ENCODE measurements at places on chromosomes 7 and 10.

- DNase-seq, result peak; percentile 41
Observed at GRCh38 chr7:149669121-149669818, 104.1 kb downstream of the ZNF467 start.

GRCh38 chr7:68964060-68964459 lies 634.2 kb upstream of the AUTS2 start:
- DNase-seq, result peak; percentile 52

- DNase-seq, result peak; percentile 39
Observed at GRCh38 chr7:71595176-71595575, 463.2 kb downstream of the GALNT17 start.

DNA sequence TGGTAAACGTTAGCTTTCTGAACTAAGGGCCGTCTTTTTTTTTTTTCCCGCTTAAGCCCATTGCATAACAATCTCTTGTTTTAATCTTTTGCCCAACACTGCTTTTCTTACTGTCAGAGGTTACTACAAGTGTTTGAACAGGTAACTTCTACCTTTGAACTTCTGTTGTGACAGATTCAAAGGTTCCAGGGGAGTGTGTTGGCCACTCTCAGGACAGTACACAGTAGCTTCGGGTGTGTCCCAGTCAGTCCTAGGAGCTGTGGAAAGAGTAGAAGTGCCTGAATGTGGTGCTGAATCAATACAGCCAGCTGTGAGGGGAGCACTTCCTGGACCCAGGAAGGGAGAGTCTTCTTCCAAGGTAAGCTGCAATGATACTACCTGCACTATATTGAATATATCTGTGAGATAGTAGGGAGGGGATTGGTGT lies at the start of gene ACSL5:
ACSL5 (plus strand) TSS at position 205 of the 427 bp plus-strand sequence. CDS start 20,831 bp downstream, outside the sequence.
- no peak for DNase-seq

DNA sequence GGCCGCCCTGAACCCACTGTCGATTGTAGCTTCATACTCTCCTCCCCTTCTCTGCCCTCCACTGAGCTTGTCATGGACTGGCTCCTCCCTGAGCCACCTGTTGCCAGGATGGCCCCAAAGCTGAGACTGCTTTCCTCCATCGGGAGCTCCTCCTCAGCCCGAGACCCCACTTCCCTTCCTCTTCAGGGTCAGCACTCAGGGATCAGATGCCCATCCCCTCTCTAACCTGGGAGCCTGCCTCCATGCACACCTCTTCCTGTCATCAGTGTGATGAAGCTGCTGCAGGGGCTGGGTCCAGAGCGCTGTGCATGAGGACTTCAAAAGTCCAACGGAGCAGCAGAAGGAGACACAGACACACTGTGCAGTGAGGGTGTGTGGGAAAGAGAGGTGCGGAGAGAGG lies 201.1 kb downstream of the WDR37 start:
- no peak for DNase-seq

DNA sequence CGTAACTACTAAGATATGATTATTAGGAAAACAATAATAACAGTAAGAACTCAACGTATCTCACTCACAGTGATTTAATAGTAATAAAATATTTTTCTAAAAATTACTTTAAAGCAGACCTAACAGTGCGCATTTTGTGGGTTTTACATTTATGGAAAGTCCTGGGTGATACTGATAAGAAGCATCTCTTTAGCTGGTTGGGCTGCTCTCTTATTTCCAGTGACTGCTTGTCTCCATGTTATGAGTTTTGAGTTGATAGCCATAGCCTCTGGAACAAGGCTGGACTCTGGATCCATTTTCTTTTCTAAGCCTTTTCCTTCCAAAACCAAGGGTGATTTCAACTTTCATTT lies 29.5 kb upstream of the INHBA start:
- DNase-seq, result no peak

DNA sequence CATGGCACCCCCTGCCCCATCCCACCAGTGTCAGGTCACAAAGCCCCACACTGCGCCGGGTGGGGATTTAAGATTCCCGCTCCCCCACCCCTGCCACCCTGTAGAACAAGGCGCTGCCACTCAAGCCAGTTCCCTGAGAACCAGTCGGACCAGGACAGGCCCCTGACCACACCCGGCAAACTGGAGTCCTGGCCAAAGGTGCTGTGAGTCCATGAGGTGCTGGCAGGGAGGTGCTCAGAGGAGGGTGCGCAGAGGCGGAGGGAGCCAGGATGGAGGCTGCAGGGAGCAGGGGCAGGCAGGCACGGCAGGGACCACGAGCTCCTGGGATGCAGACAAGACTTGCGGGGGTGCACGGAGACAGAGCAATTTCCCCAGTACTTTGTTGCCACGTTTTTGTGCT lies 19.7 kb upstream of the GDI2 start:
- no peak for DNase-seq

GRCh38 chr7:22469371-22470143 lies 30.4 kb downstream of the STEAP1B start:
- DNase-seq, result no peak

- DNase-seq, result no peak
Observed at GRCh38 chr7:130821864-130822263, 87.9 kb upstream of the KLF14 start.

DNA sequence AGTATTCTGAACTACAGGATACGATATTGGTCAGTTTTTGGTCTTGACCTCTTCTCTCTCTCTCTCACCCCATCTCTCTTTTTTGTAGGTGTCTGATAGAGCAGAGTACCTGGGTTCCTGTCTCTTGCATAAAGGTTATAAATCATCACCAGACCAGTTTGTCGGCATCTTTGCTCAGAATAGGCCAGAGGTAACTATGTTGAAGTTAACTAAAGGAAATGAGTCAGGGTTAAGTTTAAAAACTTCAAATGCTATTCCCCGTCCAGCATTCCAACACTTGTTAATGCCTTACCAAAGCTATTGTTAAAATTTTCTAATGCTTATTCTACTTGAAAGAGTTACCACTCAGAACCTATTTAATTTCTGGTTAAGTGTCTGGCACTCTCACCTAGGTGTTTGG lies 30.7 kb downstream of the ACSL5 start:
- peak; percentile 23 for DNase-seq

DNA sequence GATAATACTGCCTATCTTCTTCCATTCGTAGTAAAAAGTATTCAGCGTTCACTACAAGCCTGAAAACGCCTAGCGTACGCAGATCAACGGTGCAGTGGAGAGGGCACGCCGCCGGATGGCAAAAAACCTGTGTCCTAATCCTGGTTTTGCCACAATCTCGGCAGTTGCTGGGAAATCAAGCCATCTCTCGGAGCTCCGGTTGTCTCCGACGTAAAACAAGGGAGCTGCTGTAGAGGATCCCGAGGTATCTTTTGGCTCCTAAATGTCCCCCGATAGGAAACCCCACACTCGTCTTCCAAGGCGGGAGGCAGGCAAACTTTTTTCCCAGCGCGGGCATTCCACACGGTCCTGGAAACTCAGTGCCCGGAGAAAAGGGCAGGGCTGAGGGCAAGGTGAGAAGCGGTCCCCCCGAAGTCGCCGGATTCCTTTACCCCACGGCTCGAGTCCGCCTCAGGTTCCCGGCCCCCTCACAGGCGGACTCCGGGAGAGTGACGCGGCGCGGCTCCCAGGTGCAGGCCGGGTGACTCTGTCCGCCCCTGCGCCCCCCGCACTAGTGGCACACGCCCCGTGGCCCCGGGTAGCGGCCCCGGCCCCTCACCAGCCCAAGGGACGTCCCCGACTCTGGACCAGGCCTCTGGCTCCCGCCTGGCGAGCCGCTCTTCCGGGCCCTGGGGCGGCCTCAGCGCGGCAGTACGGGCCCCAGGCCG lies 649 bp downstream of the IDE start:
- DNase-seq, result peak; percentile 39

DNA sequence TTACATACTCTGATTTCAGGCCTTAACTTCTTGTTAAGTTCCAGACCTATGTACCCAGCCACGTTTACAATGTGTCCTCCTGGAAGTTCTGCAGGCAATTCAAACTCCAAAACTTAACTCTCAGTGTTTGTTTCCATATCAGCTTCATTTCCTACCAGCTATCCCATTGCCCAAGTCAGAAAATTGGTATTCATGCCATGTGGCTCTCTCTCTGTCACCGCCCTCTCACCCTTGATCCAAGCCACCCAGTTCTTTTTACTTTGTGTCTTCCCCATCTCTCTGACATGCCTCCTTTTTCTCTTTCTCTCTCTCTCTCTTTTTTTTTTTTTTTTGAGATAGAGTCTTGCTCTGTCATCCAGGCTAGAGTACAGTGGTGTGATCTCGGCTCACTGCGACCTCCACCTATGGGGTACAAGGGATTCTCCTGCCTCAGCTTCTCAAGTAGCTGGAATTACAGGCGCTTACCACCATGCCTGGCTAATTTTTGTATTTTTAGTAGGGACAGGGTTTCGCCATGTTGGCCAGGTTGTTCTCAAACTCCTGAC lies 33.9 kb downstream of the ARL4A start:
- DNase-seq, result no peak

DNA sequence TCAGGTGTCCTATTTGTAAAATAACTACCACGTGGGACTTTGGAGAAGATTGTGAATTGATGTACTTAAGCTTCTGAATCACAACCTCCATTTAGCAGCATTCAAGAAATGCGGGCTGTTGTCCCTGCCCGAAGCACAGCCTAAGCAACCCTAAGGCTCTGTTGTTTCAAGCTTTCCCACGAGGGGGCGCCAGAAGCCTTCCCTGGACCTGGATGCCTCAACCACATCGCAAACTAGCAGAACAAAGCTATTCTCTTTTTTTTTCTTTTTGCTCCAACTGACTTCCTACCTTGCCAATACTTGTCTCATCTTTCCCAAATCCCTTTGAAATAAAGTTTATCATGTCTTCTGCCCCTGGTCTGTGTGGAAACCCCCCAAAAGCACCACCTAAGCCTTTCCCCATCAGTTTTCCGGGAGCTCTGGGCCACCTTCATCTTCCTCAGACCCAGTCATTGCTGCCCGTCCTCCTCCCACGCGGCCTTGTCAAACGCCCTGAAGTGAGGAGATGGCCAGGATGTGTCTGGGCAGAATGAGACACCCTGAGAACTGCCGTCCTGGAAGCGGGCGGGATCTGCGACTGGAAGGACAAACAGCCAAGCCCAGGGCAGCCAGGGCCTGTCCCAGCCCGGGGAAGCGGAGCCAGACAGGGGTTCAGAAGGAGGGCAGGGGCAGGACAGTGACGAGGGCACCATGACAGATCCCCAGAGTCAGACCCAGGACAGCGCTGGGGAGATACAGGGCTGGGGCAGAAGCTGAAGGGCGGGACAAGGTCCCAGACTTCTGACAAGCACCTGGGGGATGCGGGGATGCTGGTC lies 112.7 kb downstream of the SLIT1 start:
- DNase-seq, result peak; percentile 37

GRCh38 chr7:84857336-84857735 lies 329.5 kb downstream of the SEMA3D start:
- no peak for DNase-seq

DNA sequence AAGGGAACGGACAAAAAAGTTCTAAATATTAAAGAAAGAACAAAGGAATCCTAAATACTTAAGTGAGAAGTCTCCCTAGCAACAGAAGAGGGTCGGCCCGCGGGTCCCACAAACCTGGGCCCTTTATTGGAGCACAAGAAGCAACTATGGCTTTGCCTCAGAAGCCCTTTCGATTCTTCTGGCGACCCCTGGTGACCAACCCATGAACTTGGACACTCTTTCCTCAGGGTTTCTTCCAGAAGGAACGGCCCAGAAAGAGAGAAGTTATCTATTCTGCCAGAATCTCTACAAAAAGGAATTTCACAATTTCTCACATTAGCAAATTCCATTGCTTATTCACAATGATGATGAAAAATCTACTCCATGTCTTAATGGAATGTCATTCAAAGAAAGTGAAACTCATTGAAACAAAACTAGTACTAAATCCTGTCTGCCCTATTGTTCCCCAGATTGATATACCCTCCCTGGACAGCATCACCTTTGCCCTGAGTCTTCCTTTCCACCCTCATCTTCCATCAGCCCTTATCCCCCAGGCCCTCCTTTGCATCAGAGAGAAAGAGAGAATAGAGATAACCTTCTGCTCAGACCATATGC lies 43.7 kb downstream of the CPVL start:
- DNase-seq, result peak; percentile 34

GRCh38 chr7:78770422-78771410 lies 682.8 kb downstream of the MAGI2 start:
- DNase-seq, result no peak

- DNase-seq, result no peak
Observed at GRCh38 chr10:130497056-130498010, 361.1 kb downstream of the GLRX3 start.

- peak; percentile 99 for DNase-seq
Observed at GRCh38 chr10:79298403-79299244, 48.6 kb upstream of the PPIF start.

- no peak for DNase-seq
Observed at GRCh38 chr10:132362151-132362611, 30.2 kb downstream of the LRRC27 start.

DNA sequence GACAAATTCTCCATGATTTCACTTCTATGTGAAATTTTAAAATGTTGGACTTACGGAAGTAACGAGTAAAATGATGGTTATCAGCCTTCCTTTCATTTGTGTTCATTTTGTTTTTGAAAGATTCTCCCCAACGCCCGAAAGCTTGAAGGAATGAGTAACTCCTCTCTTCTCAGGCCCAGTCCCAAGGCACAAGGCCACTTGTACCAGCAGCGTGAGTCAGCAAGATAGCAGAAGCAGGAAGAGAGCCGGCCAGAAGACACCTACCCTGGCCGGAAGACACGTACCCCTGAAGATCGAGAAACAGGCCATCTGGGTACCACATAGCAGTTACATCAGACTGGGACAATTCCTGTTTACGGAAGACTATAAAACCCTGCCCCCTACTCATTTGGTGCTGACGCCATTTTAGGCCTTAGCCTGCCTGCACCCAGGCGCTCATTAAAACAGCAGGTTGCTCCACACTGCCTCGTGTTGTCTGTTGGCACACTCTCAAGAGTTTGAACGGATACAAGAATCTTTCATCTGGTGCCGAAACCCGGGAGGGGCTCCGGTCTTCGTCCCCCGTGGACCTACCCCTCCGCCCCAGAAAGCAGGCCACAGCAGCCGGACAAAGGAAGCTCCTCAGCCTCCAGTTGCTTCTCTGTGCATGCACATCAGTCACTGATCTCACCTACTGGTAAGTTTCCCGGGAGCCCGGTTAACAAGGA lies 60.4 kb downstream of the LRRC17 start:
- DNase-seq, result no peak

DNA sequence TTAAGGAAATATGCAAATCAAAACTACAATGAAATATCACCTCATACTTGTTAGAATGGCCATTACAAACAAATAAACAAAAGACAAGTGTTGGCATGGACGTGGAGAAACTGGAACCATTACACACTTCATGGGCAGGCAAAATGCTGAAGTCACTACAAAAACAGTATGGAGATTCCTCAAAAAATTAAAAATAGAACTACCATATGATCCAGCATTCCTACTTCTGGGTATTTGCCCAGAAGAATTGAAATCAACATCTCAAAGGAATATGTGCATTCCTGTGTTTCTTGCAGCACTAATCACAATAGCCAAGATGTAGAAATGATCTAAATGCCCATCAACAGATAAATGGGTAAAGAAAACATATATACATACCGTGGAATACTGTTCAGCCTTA lies 83.6 kb downstream of the NRCAM start:
- no peak for DNase-seq

Data from RCC 7860 (cell line).